ENCODE measurements at places on chromosomes 12 and 14. TPM values are rescaled to one million over a fixed set of nuclear protein-coding genes. Genes with fewer than 3 reads are reported as not detected.
A peak's percentile ranks its signal among the peaks of the same experiment; 100 is the strongest.

CLEC4A gene
- not detected for total RNA-seq

CAPZA3 gene
- not detected for total RNA-seq

RHEBL1 gene
- 8.0 TPM for total RNA-seq

- DNase-seq: no peak
Observed at GRCh38 chr12:45977620-45978019, 12.8 kb downstream of the SCAF11 start.

DNA sequence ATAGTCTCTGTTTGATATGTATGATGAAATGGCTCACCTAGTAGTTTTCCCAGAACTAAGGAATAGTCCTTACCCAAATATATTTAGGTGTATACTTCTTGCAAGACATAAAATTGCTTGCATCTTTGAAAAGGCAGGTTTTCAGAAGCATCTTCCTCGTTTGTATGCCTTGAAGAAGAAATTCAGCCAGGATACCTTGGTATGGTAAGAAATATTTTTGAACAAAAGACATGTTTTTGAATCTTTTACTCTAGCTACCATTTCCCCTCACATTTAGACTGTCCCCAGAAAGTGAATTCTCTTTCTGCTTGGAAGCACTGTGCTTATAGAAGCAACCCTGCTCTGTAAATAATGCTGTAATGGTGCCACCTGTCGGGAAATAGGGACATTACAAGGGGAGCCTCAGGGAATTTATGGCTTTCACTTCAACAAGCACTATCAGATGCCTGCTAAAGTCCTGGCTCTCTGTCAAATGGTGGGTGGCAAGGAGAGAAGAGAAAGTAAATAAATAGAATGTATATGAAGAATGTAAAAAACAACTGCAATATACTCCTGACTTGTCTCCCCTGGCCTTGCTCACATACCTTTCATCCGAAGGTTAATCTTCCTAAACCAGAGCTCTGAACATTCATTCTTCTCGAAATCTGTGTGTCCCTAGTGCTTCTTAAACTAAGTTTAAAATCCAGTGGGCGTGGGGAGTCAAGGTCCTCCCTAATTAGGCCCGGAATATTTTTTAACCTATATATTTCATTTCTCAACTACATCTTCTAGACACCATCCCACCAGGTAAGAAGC is 6.1 kb downstream of the CCDC184 start:
- peak; percentile 52 for DNase-seq

GRCh38 chr12:30144777-30145683 is 361.3 kb upstream of the TMTC1 start:
- DNase-seq: no peak

- no peak for DNase-seq
Observed at GRCh38 chr12:93667672-93668071, 9.5 kb upstream of the CRADD start.

GRCh38 chr14:75864352-75864751 is 117.4 kb downstream of the TGFB3 start:
- DNase-seq: no peak

CLEC4D gene
- total RNA-seq: not detected

- DNase-seq: no peak
Observed at GRCh38 chr14:55152052-55152753, 23.2 kb downstream of the LGALS3 start.

Measured in A172 (cell line).